ENCODE measurements at places on chromosomes 2 and 18.

- DNase-seq, result no peak
Measured at GRCh38 chr18:48733643-48734253, 194.9 kb downstream of the CTIF start.

GRCh38 chr2:5690718-5691220, 1.4 kb upstream of the SOX11 start:
- DNase-seq, result no peak

GRCh38 chr18:71442731-71443141, 1101.4 kb downstream of the CBLN2 start:
- no peak for DNase-seq

DNA sequence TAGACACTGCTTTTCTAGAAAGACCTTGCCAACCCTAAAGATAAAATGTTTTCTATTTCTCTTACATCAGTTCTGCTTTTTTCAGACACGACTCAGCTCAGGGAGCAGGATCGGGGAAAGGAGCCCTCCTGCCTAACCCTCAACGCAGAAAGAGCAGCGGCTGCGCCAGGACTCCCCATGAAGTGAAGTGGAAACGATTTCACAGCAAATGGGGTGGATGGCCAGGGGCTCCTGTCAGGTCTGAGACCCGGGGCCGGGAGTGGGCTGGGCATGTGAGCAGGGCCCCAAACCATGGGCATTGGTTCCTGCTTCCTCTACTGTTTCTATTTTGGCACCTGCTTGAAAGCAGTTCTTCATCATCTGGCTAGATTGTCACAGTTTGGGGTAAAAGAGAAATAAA, 89.4 kb upstream of the PXDN start:
- DNase-seq, result no peak

DNA sequence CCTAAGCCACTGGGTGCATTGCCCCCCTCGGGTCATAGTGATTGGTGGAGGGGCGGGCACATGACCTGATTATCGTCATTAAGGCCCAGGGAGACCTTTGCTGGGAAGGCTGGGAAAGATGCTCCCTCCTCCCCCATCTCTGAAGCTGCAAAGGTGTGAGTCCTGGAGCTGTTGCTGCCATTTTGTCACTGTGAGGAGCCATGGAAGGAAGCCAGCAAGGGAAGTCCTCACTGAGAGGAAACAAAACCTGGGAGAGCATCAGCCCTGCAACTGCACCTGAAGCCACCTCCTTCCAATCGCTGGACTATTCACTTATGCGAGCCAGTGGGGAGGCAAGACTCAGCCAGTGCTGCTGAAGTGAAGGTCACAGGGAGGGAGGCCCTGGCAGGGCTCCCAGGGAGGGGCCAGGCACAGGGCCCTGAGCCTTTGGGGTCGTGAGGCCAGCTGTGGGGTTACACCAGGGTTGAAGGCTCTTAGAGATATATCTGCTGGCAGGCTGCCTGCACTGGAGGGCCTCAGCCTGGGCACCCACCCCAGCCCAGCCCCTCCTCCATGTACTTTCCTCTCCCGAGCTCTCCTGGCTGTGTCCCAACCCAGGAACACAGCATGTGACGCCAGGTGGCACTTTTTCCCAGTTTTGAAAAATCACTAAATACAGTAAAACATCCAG, 10.7 kb upstream of the FAHD2A start:
- DNase-seq, result no peak

GRCh38 chr2:175887776-175888175, 114.3 kb downstream of the LNPK start:
- DNase-seq, result no peak

- DNase-seq, result peak; percentile 93
Measured at GRCh38 chr18:60053747-60054304, 154.0 kb downstream of the PMAIP1 start.

GRCh38 chr18:395456-396250, 104.8 kb downstream of the COLEC12 start:
- peak; percentile 51 for DNase-seq

GRCh38 chr2:42756966-42757513, 6.9 kb downstream of the OXER1 start:
- DNase-seq, result no peak

- DNase-seq, result no peak
Measured at GRCh38 chr18:48132797-48133655, 202.6 kb upstream of the SMAD2 start.

DNA sequence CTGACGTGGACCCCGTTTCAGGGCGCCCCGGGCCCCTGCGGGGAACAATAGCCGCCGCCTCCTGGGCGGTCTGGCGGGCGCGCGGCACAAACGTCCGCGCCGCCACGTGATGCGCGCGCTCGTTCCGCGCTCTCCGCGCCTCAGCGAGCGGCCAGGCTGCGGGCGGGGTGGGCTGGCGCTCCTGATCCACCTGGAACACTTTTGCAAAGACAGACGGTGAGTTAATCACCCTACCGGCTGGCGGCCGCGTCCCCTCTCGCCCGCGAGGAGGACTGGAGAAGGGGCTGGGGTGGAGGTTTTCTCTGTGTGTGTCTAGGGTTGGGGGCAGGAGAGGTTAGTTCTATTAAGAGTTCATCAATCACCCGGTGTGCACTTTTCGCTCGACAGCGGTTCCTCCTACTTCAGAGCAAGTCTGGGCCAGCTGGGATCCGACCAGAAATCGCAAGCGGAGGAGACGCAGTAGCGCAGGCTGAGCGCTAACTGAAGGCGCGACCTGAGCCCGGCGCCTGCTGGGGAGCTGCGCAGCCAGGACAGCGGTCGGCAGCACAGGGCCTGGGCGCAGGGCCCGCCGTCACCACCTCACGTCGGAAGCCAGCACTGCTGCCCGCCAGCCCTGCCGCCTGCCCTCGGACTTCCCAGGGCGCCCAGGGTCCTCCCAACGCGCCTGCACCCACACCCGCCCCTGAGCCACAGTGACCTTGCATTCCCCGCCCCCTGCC, 10.3 kb upstream of the HOXD1 start:
- DNase-seq, result no peak

- no peak for DNase-seq
Measured at GRCh38 chr2:83016343-83017110, 1442.6 kb downstream of the SUCLG1 start.

DNA sequence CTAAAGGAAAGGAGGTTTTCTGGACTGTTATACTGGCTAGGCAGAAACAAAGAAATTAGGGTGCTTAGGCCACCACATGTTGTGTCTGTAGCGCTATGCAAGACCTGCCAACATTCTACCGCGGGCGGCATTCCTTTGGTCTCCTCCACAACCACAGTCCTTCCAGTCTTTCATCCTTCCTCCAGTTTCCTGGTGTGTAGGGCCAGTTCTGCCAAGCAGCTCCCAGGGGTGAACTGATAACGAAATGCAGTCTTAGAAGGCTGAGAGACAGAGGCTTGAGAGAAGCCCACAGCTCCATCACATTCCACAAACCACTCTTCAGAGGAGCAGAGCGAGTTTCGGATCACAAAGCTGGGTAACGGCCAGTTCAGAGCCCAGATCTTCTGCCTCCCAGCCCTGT, 19.5 kb upstream of the CXXC1 start:
- DNase-seq, result no peak

- DNase-seq, result no peak
Measured at GRCh38 chr2:80651435-80651834, 346.9 kb upstream of the LRRTM1 start.

- no peak for DNase-seq
Measured at GRCh38 chr2:192814376-192814775, 619.6 kb upstream of the TMEFF2 start.

DNA sequence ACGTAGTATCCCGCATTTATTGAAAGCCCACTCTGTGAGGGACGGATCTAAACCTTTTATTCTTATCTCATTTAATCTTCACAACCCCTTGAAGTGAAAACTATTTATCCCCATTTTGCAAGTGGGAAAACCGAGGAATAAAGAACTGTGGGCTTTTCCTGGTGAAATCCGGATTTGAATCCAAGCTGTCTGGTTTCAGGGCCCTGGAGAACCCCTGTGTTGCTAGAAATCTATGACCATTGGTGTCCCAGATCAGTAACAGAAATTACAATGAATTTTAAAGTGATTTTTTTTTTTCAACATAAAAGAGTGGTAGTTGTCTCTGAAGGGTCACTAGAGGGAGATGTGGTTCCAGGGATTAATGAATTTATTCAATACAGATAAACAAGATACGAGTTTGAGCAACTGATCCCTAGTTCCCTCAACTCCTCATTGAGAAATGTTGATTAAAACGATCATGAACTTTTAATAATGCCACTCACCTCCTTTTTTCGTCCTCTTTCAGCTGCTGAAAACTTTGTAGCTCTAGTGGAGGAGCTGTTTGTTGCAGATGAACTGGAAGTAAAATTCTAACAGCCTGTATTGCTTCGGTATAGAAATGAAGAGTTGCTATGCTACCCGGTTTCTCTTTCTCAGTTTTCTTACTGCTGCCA, 940 bp downstream of the XRCC5 start:
- DNase-seq, result peak; percentile 4

DNA sequence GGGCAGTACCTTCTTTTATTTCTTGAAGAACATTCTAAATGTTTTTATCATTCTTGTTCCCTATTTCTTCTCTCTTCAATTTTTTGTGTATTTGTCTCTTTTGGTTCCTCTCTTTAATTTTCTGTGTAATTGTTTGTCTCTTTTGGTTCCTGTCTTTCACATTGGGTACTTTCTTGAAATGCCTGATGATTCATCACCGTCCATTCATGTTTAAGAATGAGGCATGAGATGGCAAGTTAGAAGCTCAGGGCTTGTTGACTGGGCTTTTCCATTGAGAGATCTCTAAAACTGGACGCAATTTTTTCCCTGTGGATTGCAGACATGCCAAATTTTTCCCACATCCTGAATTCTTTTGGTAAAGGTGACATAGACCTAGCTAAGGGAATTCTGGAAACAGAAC, 33.7 kb upstream of the IL1R2 start:
- no peak for DNase-seq

GRCh38 chr2:207073801-207074678, 91.7 kb downstream of the KLF7 start:
- DNase-seq, result no peak

DNA sequence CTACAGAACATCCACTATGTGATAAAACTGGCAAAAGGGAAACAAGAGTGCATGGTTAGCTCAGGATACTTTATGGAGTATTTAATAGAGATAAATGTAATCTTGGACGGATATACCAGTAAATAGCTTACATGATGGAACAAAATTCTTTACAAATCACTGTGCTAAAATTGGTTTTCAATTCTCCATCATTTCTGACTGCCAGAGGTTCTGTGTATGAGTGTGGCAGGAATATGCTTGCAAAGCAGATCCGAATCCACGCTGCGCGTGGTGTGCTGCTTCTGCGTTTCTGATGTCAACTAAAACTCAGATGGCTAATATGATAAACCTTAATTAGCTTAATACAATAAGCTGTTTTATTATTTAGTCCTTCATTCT, 2.1 kb downstream of the ZNF532 start:
- DNase-seq, result no peak

GRCh38 chr2:152577579-152577978, 139.7 kb downstream of the PRPF40A start:
- DNase-seq, result no peak

GRCh38 chr18:4416976-4417375, 38.1 kb downstream of the DLGAP1 start:
- DNase-seq, result no peak

DNA sequence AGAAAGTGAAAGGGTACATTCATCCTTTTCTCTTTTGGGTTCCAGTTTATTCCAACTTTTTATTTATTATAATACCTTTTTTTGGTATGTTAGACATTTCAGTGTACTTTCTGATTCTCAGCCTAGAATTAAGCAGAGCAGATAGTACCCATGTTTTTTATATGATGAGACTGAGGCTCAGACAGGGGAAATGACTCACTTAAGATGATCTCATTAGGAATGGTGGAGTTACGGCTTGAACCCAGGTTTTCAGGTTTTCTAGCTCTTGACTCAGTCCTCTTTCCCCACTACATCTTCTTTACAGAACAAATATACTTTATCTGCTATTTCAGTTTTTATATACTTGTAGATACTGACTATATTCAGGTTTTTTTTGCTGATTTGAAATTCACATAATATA, 51.7 kb upstream of the OTX1 start:
- DNase-seq, result no peak

GRCh38 chr2:230335461-230335863, 8.5 kb downstream of the SP140L start:
- no peak for DNase-seq

- no peak for DNase-seq
Measured at GRCh38 chr2:179250095-179250494, 14.5 kb downstream of the SESTD1 start.

DNA sequence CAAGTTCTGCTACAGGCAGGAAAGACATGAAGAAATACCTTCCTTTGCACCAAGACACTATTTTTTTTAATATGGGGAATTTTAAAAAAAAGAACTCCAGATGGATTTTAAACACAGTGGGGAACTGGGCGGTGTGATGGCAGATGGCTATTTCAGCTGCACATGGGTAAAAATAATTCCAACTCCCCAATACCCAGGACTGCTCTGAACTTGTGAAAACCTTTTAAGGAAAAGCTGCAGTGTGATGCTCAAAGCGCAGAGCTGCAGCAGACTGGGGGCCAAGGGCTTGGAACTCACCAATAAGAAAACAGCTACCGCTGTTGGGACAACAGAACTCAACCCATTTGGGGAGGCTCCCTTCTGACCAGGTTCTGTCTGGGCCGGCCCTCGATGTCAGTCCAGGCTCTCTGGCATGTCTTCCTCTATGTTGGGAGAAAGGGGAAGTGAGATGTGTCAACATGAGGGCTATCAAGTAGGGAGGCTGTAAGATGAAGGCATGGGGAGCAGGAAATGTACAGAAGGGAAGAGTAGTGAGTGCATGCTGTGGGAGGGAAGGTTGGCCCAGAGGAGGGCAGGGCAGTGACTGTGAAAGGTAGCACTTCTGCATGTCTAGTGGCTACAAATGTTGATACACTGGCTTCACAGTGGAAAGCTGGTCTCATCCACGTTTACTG, 64.0 kb upstream of the SLC14A2 start:
- no peak for DNase-seq

DNA sequence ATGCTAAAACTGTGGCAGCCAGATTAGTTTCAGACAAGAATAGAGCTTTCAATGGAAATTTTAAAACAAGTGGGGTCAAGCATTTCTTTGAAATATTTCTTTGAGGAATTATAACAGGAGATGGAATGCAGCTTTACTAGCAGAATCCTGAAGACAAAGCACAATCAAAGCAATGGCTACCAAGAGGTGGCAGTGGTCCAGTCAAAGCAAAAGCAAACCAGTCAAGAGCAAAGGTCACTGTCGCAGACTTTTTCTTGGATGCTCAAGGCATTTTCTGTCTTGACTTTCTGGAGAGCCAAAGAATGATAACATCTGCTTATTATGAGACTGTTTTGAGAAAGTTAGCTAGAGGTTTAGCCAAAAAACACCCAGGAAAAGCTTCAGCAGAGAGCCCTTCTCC, 351.2 kb upstream of the DLGAP1 start:
- no peak for DNase-seq
